Nucleus accumbens (tissue), 56 donors: ENCODE measurements at places on chromosomes 13 and 19.

GRCh38 chr13:112241288-112241687 lies 134.9 kb upstream of the SPACA7 start:
- no peak for DNase-seq

DNA sequence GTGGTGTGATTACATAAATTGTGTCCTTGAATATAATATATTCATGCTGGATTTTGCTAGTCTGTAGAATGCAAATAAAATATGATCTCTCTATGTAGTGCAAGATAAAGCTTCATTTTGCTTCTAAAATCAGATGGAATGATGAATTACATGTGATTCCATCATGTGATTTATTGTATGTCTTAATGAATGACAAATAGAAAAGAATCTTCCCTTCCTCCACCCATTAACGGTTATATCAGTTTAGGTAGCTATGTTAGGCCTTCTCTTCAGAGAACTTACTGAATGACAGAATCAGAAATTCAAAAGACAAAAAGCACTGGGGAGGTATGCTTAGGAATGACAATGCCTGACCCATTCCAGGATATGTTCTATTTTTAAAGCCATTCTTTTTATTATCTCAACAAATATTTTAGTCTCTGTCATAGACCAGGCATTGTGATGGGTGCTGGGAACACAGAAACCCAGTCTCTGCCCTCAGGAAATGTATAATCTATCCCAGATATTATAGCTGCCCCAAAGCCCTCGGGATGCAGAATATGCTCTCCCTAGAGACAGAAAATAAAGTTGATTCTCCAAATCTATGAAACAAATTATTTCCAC lies 90.6 kb downstream of the TEX26 start:
- no peak for DNase-seq

DNA sequence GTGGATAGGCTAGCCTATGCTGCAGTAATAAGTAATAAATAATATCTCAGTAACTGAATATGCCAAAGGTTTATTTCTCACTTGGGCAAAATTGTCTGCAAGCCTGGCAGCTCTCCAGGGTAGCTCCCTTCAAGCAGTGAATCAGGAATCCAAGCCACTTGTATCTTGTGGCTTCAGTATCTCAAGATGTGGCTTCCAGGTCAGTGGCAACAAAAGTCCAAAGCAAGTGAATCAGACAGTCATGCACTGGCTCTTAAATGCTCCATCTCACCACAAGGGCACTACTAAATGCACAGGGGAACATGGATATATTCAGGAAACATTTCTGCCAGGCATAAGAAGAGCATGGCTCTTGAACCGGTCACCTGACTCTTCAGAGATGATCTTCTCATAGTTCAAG lies 126.3 kb downstream of the KCTD12 start:
- no peak for DNase-seq

DNA sequence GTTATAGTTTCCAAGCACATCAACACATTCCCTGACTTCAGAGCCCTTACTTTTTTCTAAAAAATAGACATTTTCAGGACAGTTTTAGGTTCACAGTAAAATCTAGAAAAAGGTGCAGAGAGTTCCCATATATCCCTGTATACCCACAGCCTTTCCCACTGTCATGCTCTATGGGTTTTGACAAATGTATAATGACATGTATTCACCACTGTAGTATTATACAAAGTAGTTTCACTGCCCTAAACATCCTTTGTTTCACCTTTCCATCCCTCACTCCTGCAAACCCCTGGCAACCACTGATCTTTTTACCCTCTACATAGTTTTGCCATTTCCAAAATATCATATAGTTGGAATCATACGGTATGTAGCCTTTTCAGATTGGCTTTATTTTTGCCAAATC lies 15.6 kb downstream of the NAA16 start:
- no peak for DNase-seq

GRCh38 chr13:34162544-34162933 lies 344.6 kb downstream of the RFC3 start:
- no peak for DNase-seq

DNA sequence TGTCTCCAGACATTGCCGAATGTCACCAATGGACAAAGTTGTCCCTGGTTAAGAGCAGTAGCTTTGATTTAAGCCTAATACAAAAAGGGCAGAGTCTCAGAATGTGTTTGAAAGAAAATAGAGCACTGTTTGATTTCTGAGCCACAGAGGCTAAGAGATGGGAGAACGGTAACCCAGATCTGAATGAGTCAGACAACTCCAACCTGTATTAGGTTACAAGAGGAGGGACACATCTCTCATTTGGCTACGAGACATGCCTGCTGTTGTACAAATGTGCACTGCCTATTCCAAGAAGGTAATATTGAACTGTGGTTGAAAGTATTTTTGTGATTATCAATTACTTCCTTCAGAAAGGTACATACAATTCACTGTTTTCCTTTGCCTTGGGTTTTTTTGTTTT lies 4.9 kb upstream of the HSPH1 start:
- DNase-seq: no peak

DNA sequence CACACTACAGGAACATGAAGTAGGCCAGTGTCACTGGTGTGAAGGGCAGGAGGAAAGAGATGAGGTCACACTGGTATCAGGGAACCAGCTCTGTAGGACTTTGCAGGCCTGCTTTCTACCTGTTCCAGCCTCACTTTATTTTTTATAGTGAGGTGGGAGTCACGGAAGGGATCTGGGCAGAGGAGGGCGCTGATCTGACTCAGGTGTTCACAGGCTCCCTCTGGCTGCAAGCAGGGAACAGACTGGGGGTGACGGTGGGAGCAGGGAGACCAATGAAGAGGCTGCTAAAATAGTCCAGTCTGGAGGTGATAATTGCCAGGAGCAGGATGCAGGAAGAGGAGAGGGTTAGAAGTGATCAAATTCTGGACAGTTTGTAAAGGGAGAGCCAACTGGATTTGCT lies 2.8 kb downstream of the THAP8 start:
- no peak for DNase-seq

GRCh38 chr19:6580313-6580712 lies 10.6 kb downstream of the CD70 start:
- DNase-seq: no peak

GRCh38 chr13:73945871-73946270 lies 188.3 kb downstream of the KLF12 start:
- DNase-seq: peak; percentile 39

DNA sequence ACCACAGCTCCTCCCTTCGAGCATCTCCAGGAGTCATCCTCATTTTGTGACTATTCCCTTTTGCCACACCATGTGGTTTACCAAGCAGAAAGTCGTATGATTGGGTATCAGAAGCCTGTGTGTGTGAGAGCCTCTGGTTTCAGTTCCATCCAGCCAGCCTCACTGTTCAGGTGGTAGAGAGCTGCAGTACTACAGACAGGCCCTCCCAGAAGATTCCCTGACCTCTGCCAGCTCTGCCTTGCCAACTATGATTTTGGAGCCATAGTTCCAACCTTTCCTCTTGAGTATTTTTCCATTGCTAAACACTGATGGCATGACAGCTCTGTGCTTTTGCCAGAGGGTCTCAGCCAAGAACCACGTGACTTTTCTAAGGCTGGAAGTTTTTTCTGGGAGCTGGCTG lies 82.5 kb downstream of the DHRS12 start:
- DNase-seq: peak; percentile 15

DNA sequence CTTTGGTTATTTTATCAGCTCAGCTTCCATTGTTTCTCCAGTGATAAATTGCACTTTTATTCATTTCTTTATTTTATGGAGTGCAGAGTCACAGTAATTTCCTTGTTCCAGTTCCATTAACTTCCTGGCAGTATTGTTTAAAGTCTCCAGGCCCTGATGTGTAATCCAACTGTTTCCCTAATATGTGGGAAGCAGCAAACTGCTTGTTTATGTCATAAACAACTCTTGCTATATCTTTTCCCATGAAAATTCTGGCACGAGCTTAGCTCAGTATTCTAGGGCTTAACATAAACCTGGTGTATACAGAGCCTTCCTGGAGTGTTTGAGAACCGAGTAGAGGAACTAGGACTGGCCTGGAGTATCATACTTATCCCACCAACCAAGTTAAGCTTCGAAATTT lies 83.5 kb upstream of the ARGLU1 start:
- DNase-seq: no peak

DNA sequence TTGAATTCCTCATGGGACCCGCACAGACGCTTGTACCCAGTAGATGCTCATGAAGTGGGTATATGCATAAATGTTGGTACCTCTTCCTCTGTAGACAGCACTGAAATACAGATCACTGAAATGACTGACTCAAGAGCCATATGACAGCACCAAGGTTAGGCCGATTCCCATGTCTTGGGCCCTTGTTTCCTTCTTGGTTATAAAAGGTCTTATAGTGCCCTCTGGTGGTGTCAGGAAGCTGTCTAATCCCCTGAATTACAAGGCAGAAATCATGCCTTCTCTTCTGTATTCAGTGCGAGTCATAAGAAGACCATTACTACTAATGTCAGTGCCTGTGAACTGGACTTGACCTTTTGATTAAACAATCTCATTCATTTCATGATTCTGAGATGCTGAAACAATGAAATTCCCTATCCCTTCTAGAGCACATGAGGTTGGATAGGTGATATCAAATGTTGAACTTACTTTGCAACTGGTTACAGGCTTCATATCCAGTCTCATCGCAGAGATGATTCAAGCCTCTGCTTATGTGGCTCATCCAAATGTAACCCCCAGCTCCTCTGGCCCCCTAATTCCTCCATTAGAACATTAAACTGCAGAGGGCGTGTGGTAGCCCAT lies 59.7 kb downstream of the SPATA13 start:
- peak; percentile 43 for DNase-seq

GRCh38 chr13:97373787-97374186 lies 60.2 kb upstream of the RAP2A start:
- DNase-seq: no peak

DNA sequence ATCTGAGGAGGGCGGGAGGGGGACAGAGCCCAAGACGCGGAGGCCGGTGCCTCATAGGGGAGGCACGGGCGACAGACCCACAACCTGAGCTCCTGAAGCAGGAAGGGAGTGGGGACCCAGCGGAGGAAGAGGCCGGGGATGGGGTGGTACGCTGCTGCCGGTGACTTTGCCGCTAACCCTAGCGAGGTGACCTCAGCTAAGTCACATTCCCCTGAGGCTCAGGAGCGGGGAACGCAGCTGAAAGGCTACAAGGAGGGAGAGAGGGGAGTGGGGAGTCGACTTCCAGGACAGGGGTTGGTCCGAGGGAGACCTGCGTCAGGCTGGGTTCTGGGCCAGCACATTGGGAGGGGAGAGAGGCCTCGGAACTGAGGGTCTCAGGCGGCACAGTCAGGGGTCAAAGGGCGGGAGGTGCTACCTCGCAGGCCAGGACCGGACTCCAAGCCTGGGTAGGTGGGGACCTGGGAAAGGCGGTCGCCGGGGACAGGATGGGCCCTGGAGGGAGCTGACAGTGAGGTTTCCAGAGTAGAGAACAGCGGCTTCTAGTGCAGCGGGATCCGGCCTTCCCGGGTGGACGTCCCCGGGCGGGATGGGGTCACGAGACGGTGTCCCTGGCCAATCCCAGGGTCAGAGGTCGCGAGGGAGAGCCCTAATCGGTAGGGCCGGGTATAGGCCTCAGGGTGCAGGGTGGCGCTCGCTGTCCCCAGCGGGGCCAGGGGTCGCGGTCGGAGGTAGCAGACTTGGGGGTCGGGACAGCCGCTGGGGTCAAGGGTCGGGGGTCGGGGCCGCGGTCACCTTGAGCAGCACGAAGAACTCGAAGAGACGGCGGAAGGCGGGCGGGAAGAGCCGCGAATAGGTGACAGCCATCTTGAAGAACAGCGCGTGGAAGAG lies 699 bp downstream of the TMEM259 start:
- no peak for DNase-seq

- no peak for DNase-seq
These were observed 4.5 kb downstream of the DACH1 start for GRCh38 chr13:71862459-71862943.

DNA sequence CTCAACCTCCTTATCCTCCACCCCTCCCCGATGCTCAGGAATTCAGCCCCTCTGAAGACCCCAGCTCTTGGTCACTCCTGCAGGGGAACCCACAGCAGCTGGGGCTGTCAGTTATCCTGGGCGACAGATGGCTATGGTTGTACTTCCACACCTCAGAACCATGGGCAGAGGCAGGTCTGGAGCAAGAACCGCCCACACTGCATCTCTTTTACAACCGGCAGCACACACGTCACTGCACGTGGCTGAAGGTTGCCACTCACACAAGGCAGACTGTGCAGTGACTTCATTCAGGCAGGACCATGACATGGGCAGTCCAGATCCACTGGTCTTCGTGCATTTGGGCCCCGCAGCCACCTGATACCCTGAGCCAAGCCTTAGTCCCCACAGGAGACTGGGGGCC lies 21.5 kb upstream of the SDHAF1 start:
- DNase-seq: no peak

DNA sequence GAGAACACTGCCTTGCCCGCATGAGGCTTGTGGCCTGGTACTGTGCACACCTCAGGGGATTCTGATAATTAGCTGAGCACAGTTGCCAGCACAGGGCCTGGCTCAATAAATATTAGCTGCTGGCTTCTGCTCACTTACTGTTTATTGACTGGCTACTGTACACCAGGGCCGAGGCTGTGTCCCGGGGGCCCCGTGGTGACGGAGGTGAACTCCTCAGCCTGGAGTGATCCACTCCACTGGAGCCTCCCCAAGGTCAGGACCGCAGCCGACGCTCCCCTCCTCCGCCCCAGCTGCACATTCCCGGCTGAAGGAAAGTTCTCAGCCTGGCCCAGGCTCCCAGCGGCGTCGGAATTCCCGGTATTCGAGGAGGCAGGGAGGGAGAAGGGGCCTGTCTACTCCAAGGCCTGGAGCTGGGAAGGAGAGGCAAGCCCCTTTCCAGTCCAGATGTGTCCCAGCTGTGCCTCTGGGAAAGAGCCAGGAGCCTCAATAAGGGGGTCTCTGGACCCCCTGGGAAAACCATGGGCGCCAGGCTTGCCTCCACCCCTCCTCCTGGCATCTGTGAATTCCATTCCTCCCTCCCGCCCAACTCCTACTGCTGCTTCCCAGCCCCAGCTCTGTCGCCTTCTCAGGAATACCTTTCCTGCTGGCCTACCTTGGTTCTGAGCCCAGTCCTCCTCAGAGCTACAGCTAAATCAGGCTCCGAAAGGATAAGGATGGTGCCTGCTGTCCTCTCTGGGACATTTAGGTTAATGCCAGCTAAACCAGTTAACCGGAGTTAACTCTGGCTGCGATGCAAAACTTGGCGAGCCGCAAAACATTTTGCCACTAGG lies 7.3 kb downstream of the RPS16 start:
- no peak for DNase-seq

- DNase-seq: no peak
These were observed 574.8 kb downstream of the IRS2 start for GRCh38 chr13:109211616-109212015.

DNA sequence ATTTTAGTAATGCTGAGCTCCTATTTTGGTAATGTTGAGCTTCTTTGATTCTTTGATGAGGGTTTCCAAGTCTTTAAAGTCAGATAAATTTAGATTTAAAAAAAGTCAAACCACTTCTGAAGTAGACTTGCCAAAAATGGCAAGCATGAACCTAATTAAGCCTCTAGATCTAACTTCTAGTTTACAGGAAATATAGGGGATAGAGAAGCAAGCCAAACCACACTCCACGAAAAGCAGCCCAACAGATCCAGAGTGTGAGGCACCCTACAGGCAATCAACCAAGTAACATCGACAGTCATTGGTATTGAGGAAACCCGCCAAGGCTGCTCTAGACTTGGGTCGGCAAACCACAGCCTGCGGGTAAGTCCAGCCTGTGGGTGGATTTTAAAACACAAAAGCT lies 3.7 kb downstream of the GGACT start:
- no peak for DNase-seq
